ENCODE measurements at places on chromosomes 3 and 15. TPM values are rescaled to one million over a fixed set of nuclear protein-coding genes. Genes with fewer than 3 reads are reported as not detected.

Gene CCDC54
- total RNA-seq, result not detected

Gene MYD88
- 5.2 TPM for total RNA-seq

Gene LDHAL6B
- not detected for total RNA-seq

DNA sequence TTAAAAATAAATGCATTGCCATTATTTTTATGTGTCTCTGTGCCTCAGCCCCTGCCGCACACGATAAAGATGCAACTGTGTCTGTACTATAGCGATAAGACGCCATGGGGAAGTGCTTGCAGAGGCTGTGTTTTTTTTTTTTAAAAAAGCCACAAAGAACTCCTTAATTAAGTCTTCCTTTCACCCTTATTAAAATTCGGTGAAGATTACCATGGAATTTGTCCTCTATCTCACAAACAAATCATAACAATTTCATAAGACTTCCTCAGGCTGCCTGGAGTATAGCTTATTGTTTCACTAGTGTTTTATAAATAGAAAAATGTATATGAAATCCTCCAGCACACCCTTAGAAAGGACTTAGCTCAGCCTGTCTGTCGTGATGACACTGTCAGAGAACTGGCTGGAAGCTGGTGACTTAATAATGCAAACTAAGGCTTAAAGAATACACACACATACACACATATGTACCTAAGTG, 374.8 kb upstream of the SLCO3A1 start:
- H3K27ac ChIP-seq, result no peak overlapping the region
- H3K36me3 ChIP-seq, result no peaks in the 10 kb centered on the region
- H3K4me1 ChIP-seq, result no peaks in the 10 kb centered on the region
- no peak for DNase-seq
- no peak overlapping the region for H3K4me3 ChIP-seq

GRCh38 chr3:29525254-29525881, 244.5 kb downstream of the RBMS3 start:
- H3K27me3 ChIP-seq, result no peaks in the 10 kb centered on the region
- H3K4me1 ChIP-seq, result peaks cover 18% of the 10 kb centered on the region
- no peak overlapping the region for H3K27ac ChIP-seq

- H3K27ac ChIP-seq, result no peak overlapping the region
- no peaks in the 10 kb centered on the region for H3K27me3 ChIP-seq
- no peaks in the 10 kb centered on the region for H3K36me3 ChIP-seq
- H3K4me1 ChIP-seq, result no peaks in the 10 kb centered on the region
These were observed 76.9 kb downstream of the RHCG start for GRCh38 chr15:89419370-89419984.

GRCh38 chr15:31031471-31032067, 40.1 kb upstream of the MTMR10 start:
- peaks cover 23% of the 10 kb centered on the region for H3K4me1 ChIP-seq
- no peak overlapping the region for H3K27ac ChIP-seq
- H3K36me3 ChIP-seq, result no peaks in the 10 kb centered on the region

GRCh38 chr3:126516152-126516935, 1.2 kb downstream of the UROC1 start:
- no peak for DNase-seq
- no peaks in the 10 kb centered on the region for H3K27me3 ChIP-seq
- H3K4me3 ChIP-seq, result no peak overlapping the region

- no peak overlapping the region for H3K4me3 ChIP-seq
- no peaks in the 10 kb centered on the region for H3K36me3 ChIP-seq
- no peak overlapping the region for H3K27ac ChIP-seq
- H3K27me3 ChIP-seq, result no peaks in the 10 kb centered on the region
These were observed 27.2 kb downstream of the CYFIP1 start for GRCh38 chr15:22952796-22953579.

DNA sequence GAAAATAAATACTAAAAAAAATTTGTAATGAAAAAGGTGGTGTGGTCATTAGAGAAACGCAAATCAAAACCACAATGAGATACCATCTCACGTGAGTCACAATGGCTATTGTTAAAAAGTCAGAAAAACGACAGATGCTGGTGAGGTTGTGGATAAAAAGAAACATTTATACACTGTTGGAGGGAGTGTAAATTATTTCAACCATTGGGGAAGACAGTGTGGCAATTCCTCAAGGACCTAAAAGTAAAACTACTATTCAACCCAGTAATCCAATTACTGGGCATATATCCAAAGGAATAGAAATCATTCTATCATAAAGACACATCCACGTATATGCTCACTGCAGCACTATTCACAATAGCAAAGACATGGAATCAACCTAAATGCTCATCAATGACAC, 120.3 kb downstream of the MYO9A start:
- H3K27ac ChIP-seq, result no peak overlapping the region
- H3K4me3 ChIP-seq, result no peak overlapping the region
- H3K36me3 ChIP-seq, result no peaks in the 10 kb centered on the region
- DNase-seq, result no peak
- peaks cover 5% of the 10 kb centered on the region for H3K4me1 ChIP-seq

DNA sequence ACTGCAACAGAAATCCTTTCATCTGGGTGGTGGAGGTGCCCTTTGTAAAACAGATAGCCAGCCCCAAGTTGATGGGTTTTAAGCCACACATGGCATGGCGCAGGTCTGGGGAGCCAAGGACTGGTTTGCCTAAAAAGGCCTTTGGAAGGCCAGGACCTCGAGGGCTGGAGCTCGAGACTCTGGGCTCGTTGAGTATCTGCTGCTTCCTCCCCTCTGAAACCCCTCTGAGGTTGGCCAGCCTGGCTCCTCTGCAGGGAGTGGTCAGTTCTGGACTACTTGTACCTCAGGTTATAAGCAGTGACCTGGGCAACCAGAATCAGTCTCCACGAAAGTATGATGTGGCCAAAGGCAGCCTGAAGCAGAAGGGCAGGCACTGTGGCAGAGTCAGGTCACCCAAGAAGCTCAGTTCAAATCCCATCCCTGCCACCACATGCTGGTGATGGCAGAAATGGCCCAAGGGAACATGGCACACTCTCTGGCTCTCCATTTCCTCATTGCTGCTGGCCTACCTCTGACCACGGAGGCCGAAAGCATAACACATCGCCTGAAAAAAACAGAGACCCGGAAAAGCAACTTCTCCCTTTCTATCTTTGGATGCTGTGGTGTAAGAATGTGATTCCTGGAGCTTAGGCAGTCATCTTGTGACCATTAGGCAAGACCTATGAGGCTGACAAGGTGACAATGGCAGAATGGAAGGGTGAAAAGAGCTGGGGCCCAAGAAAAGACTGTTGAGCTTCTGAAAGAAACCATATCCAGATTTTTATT, 51.2 kb downstream of the WNT7A start:
- H3K36me3 ChIP-seq, result no peaks in the 10 kb centered on the region
- H3K27me3 ChIP-seq, result no peaks in the 10 kb centered on the region
- H3K27ac ChIP-seq, result no peak overlapping the region

DNA sequence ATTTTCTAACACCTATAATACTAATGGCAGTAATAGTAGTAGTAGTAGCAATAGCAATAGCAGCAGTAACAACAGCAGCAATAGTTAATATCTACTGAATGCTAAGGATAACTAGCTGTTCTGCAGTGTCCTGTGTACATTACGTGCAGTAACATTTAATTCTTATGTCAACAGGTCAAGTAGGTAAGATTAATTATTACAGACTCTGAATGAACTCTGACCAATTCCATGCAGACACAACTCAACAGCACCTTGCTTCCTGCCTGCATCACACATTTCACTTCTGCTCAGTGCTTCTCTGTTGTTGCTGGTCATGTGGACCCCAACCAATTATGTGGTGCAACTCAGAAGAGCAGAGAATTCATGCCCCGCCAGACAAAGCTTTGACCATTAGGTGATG, 39.9 kb upstream of the ARHGEF26 start:
- no peaks in the 10 kb centered on the region for H3K4me1 ChIP-seq
- no peaks in the 10 kb centered on the region for H3K36me3 ChIP-seq
- H3K27ac ChIP-seq, result no peak overlapping the region
- no peaks in the 10 kb centered on the region for H3K27me3 ChIP-seq

GRCh38 chr15:66096688-66097058, 156.9 kb downstream of the MEGF11 start:
- no peak overlapping the region for H3K27ac ChIP-seq
- no peak overlapping the region for H3K4me3 ChIP-seq
- DNase-seq, result no peak
- peaks cover 22% of the 10 kb centered on the region for H3K27me3 ChIP-seq
- no peaks in the 10 kb centered on the region for H3K36me3 ChIP-seq
- H3K4me1 ChIP-seq, result no peaks in the 10 kb centered on the region

DNA sequence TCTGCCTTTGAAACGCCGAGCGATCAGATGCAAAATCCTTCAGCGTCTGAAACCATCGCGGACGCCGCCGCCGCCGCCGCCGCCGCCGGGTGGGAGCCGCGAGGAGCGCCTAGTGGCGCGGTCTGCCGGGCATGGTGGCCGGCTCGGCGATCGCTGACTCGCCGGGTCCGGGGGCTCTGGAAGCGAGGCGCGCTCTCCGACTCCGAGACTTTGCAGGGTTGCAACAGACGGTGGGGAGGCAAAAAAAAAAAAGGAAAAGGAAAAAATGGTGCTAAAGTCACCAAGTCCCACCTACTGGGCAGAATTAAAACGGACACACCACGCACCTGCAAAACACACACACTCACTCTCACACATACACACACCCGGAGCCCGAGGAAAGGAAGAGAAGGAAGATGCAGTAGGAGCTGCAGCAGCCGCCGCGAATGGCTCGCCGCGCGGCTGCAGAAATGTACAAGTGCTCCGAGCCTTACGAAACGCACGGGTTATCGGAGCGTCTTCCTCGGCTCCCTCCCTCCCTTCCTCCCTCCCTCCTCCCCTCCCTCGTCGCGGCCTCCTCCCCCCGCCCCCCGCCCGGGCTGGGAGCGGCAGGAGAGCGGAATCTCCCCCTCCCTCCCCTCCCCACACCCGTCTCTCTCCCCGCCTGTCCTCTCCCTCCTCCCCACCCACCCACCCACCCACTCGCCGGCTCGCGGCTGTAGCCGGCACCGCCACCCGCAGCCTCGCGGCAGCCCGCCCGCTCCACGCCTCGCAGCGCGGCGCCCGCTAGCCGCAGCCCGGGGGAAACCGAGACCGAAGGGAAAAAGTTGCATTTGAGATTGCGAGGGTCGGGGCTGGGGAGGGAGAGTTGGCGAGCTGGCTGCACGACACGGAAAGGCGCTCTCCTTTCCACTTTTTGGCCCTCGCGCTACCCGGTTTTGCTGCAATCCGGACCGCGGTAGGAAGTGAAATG, at the start of gene NTRK3:
TSS of gene NTRK3 (minus strand) at position 461 of the 952 bp plus-strand sequence. CDS start 586 bp downstream, outside the sequence.
- no peak within 1 kb of the TSS for H3K4me3 ChIP-seq
- no peak within 1 kb of the TSS for H3K27ac ChIP-seq
- DNase-seq, result no peak

DNA sequence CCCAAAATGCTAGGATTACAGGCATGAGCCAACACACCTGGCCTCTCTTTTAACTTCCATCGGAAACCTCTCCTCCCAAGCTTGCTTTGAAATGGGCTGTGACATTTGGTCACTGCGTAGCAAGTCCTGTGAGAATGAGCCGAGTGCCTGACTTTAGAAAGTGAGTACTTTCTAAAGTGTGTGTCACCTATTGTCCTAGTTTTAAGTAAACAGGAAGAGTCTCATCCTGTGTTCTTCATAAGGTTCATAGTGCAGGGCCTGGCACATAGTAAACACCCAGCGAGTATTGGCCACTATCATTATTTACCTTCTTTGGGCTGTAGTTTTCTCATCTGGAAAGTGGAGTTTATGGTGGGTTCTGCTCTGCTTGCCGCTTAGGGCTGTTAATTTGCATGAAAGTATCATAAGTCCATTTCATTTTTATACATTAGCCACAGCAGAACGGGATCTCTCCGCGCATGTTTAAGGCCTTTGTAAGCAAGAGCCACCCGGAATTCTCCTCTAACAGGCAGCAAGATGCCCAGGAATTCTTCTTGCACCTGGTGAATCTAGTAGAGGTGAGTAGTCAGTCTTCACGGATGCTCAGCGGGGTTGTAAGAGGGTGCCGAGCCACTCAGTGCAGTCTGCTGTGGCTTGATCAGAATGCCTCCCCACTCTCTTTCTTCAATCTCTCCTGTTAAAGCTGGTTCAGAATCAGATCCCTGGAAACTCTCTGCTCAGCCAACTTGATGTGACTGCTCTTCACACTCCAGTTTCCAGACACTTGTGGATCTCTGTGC, 87.2 kb downstream of the USP13 start:
- no peak for DNase-seq
- H3K36me3 ChIP-seq, result peaks cover 28% of the 10 kb centered on the region
- H3K27ac ChIP-seq, result no peak overlapping the region
- H3K4me3 ChIP-seq, result no peak overlapping the region
- no peaks in the 10 kb centered on the region for H3K27me3 ChIP-seq

DNA sequence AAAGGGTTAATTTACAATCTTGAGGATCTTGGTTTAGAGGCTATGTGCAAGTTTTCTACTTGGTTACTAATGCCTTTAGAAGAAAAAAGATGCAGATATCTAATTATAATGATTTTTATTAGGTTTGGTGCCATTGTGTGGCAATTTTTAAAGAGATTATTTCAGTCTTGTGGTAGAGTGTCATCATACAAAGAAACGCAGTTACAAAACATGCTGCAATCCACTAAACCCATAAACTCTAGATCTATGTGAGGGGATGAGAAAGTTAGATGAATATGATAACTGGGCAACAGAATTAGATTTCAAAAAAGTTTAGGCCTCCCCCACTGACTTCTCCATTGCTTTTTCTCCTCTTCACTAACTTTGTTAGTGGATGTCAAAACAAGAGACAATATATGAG, 106.0 kb downstream of the ARPP21 start:
- 0 out of 2 replicates have a peak, but pooled peaks cover 5% of the 10 kb centered on the region for H3K27me3 ChIP-seq
- no peak for DNase-seq
- no peak overlapping the region for H3K4me3 ChIP-seq
- H3K4me1 ChIP-seq, result no peaks in the 10 kb centered on the region
- H3K27ac ChIP-seq, result no peak overlapping the region

- no peaks in the 10 kb centered on the region for H3K36me3 ChIP-seq
- H3K27me3 ChIP-seq, result no peaks in the 10 kb centered on the region
- DNase-seq, result no peak
- H3K4me1 ChIP-seq, result peaks cover 8% of the 10 kb centered on the region
- H3K4me3 ChIP-seq, result no peak overlapping the region
- no peak overlapping the region for H3K27ac ChIP-seq
These were observed 85.9 kb downstream of the AQP9 start for GRCh38 chr15:58224068-58224467.

DNA sequence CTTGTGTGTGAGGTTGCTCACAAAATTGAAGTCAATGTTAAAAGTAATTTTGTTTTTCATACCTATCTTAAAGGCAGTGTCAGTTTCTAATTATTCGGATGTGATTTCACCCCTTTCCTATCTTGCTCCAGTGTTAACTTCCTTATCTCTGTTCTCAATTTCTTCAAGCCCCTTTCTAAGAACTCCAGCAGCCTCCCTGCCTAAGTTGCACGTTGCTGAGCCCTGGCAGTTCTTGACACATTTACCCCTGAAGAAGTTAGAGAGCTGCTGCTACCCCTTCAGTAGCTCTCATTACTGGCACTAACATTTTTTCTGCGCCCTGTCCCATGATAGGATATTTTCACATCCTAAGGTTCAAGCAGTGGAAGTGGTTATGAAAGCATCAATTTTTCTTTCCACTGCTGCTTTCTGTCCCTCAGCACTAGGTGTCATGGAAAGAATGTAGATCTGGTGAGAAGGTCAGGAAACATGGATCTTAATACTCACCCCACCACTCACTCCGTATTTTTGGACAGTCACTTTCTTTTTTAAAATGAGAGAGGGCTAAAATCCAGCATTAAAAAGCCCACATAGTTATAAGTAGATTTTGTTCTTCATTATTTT, 62.9 kb downstream of the OPA1 start:
- peaks cover 63% of the 10 kb centered on the region for H3K36me3 ChIP-seq
- no peaks in the 10 kb centered on the region for H3K27me3 ChIP-seq
- H3K4me1 ChIP-seq, result no peaks in the 10 kb centered on the region
- DNase-seq, result no peak
- no peak overlapping the region for H3K27ac ChIP-seq

Data from SJSA1 (cell line).